ENCODE measurements at places on chromosomes 13 and 19.

GRCh38 chr19:7843521-7843920 is 13.5 kb downstream of the EVI5L start:
- no peak for DNase-seq

DNA sequence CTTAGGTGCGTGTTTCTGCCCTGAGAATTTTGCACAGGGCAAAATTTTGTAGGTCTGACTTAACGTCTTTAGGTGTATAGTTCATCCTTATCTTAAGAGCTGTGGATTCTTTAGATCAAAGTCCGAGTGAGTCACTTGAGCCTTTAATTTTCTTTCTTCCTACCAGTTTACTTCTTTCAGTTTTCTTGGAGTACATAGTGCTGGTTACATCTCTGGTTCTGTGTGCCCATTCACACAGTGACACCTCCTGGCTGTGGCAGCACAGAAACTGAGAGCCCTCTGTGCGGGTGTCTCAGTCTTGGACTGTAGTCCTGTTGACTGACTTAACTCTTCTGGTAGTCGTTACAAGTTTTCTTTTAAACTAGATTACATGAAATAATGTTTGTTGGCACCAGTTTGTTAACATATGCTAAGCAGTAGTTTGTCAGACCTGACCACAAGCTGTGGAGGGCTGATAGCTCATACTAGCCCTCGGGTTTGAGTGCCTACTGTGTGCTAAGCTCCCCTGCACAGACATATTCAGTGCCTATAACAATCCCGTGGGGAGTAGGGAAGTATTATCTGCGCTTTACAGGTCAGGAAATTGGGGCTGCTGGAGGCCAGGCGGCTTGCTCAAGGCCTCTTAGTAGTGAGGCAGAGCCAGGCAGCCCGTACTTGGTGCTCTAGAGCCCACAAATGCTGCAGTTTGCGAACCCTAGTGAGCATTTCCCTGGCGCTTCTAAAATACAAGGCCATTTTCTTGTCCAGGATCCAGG is 1.6 kb downstream of the GATAD2A start:
- DNase-seq: peak; percentile 53

GRCh38 chr13:102847272-102848234 is 1.7 kb downstream of the ERCC5 start:
- DNase-seq: peak; percentile 73

- DNase-seq: no peak
Observed at GRCh38 chr13:36405151-36405550, 27.1 kb upstream of the CCNA1 start.
